ENCODE measurements at places on chromosomes 4 and X.

GRCh38 chrX:51487960-51488267 lies 8.5 kb downstream of the NUDT11 start:
- DNase-seq = no peak

- DNase-seq = no peak
Measured at GRCh38 chr4:2434420-2434819, 15.7 kb downstream of the CFAP99 start.

- DNase-seq = peak; percentile 63
Measured at GRCh38 chrX:10620121-10620699, at the start of gene MID1. Gene MID1, minus strand, starts transcription at chrX:10620585. Its CDS starts 53,038 bp downstream, at chrX:10567547.

DNA sequence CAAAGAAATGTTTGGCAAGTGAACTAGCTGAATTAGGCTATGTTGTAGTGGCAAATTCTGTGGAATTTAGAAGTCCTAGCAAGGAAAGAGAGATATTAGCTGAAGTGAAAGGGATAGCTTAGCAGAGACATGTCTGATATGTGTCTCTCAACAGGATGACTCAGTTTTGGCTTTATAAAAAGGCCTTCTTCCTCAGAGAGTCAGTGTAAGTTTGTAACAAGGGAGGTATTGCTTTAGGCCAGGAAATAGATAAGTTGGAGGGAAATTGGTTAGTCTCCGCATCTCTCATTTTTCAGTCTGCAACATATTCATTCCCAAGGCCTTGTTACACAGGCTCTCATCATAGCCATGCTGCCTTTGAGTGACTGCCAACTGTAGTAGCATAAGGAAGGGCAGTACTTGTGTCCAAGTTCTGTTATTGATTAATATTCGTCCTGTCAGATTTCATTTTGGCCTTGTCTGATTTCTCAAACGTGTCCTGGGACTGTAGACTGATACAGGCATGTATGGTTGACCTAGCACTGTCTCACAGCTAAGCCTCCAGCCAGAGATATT lies 4.0 kb downstream of the TMEM164 start:
- DNase-seq = no peak

DNA sequence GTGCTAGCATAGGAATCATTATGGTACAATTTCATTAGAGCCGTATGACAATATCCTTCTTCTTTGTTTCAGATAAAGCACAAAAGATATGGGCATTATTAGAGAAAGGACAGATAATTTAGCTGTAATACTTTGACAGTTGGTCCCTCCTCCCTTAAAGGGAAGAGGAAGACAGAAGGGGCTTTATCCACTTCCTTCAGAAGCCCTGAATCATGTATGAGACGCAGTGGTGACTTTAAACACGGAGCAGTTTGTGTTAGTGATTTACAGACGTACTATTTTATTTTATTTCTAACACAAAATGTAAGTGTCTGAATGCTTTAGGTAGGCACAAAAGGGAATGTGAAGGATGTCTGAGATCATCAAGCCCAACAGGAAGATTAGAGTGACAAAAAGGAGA lies 467.7 kb downstream of the IL15 start:
- no peak for DNase-seq

DNA sequence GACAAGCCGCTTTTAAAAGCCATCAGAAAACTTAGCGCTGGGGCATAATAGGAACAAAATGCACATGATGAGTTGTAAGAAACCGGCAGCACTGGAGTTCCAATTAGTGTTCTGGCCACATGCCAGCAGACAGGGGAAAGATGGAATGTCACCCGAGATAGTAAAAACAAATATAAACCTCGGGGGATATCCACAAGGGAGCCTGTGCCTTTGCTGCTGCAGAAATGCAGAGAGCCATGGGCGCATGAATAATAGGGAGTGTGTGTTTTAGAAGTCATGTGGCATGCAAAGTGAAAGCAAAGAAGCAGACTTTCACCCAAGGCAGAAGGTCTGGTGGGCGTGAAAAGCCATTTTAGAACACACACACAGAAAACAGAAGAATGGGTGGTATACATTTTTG lies 19.1 kb downstream of the GPRASP3 start:
- no peak for DNase-seq

GRCh38 chr4:117327491-117327890 lies 242.1 kb upstream of the TRAM1L1 start:
- DNase-seq = no peak

DNA sequence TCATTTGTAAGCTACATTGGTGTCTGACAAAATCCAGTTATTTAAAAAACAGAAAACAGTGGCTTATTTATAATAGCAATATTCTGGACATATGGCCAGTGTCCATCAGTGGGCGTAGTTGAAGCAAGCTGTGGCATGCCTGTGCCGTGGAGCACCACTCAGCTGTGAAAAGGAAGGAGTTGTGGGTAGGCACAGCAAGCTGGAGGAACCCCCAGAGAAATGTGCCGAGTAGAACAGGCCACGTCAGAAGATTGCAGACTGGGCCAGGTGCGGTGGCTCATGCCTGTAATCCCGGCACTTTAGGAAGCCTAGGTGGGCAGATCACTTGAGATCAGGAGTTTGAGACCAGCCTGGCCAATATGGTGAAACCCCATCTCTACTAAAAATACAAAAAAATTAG lies 102.4 kb downstream of the GPR143 start:
- no peak for DNase-seq

DNA sequence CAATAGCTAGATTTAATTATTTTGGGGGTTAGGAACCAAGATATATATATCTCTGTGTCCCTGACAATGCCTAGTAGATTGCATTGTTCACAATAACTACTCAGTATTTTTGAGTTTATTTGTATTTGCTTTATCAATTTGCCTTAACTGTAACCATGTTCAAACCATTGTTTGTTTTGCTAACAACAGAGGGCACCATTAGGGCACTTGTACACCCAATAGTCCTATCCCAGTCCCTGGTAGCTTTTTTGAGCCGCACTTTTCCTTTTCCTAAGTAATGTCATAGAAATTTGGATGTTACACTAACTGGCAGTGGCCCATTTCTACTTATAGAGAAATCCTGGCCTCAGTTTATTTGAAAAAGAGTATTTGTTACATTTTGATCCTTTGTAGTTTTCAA lies 575 bp upstream of the KLHL5 start:
- no peak for DNase-seq

GRCh38 chr4:175103403-175103802 lies 185.2 kb downstream of the ADAM29 start:
- DNase-seq = no peak

- DNase-seq = no peak
Measured at GRCh38 chr4:111879539-111879938, 265.7 kb upstream of the FAM241A start.

DNA sequence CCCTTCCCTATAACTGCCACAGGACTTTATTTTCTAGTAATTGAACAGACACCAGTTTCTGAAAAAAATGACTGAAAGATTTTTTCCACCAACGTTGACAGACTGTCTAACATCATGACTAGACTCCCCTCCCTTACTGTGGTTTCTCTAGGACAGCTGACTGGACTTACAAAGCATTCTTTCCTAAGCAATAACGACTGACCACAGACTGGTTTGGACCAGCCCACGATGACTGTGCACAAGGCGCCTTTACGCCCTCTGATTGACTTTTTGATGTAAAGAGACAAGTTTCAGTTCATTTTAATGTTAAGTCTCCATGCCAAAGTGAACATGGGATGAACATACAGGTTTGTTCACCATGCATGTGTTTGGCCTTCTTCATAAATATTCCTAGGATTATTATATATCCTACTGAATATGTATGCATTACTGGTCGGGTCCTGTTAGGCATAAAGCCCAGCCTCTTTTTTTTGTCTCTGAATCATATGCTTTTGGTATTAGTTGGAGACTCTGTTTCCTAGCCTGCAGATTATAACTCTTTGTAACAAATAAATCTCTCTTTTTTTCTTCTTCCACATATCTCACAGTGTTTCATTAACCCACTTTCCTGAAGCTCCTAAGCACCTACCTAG lies 50.5 kb upstream of the UGT2B4 start:
- DNase-seq = no peak

DNA sequence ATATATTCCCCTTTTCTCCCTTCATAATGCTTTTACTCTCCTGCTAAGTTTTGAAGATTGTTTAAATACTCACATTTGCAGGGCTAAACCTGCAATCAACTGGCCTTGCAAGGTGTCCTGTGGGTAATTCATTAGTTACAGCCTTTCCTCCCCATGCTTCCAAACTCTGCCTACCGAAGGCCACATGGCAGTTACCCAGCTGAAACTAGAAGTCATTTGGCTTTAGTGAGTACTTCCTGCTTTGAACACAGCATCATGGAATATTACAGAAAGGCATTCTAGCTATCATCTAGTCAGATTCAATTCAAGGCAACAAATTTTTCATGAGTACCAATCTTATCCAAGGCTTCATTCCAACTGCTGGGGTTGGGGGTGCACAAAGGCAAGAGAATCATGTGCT lies 55.6 kb downstream of the SRPX start:
- DNase-seq = no peak

DNA sequence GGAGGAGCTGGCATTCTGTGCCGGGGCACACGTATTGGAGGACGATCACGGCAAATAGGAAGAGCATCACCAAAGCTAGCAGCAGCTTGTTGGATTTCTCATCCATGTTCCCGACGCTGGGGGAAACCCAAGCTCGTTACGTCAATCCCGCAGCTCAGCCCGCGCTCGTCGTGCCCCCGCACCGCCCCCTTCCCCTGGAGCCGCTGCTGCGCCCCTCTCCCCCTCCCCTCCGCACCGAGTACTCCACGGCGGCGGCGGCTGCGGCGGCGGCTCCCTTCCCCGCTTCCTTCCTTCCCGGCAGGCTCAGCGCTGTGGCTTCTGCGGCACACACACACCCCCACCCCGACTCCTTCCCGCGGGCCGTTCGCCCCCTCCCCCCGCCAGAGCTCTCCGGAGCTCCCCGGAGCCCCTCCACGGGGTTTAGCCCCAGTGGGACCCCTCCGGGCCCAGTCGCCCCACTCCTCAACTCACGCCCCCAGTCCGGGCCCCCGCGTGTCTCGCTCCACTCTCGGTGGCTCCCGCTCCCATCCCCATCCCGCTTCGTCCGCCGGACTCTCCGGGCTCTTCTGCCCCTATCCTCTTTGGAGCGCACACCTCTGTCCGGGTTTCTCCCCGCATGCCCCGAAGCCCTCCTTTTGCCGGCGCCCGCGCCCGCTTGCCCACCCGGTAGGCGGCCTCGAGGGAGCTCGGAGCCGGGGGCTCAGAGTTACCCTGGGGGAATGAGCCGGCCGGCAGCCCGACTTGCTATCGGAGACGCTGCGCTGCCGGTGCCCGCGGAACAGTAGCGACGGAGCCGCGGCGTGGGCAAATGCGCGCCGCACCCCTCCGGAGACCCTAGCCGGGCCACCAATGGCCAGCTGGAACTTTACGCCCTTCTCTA lies 978 bp downstream of the HS6ST2 start:
- peak; percentile 50 for DNase-seq

- no peak for DNase-seq
Measured at GRCh38 chrX:153438532-153438931, 7.3 kb downstream of the TREX2 start.

- no peak for DNase-seq
Measured at GRCh38 chrX:150229481-150229880, 133.6 kb upstream of the MAMLD1 start.

DNA sequence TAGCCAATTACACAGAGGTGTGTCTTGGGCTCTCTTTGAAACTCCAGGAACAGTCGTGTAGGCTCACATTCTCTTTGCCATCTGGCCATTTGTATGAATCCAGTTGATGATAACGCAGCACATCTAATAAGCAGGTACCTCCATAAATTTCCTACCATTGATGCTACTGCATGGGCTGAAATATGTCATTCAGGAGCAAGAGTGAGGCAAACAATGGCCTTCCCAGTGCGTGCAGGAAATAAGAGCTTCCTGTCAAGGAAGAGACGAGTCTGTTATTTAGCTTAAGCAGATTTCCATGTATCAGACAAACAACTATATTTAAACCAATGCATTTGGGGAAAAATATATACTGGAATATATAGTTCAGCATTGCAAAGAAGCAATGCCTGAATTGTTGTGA lies 102.1 kb upstream of the MXRA5 start:
- no peak for DNase-seq

- no peak for DNase-seq
Measured at GRCh38 chrX:110584083-110584482, 211.5 kb downstream of the CHRDL1 start.

DNA sequence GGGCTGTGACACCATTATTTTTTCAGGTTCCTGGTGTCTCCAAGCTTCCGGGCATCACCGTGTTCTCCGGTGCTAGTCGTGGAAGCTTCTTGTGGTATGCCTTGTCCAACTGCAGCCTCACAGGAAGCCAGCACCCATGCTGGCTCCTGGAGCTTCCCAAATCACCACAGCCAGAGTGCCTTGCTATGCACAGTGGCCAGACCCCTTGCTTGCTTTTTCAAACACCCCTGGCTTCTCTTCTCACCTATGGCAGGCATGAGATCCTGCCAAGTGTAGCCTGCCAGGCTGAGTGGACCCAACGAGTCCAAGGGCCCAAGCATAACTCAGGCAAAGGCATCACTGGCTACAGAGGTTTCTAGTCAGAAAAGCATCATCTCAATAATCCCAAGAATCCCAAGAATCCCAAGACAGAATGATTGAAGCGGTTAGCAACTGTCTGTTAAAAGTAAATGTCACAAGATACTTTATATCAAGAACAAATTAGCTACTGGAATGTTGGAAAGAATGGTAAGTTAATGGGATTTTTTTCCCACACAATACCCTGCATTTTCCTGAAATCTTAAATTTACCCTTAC lies 1522.9 kb downstream of the PCDH18 start:
- no peak for DNase-seq

DNA sequence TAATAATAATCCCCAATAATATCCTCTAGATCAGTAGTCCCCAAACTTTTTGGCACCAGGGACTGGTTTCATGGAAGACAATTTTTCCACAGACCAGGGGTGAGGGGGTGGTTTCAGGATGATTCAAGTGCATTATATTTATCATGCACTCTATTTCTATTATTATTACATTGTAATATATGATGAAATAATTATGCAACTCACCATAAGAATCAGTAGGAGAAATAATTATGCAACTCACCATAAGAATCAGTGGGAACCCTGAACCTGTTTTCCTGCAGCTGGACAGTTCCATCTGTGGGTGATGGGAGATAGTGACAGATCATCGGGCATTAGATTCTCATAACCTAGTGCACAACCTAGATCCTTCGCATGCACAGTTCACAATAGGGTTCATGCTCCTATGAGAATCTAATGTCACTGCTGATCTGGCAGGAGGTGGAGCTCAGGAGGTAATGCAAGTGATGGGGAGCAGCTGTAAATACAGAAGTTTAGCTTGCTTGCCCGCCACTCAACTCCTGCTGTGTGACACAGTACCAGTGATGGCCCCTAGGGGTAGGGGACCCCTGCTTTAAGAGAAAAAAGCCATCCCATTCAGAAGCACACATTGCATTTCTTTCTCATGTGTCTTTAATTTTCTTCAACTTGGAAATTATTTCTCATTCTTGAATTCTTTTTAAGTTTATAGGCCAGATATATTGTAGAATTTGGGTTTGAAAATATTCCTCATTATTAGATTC lies 16.0 kb upstream of the SH3RF1 start:
- no peak for DNase-seq

- no peak for DNase-seq
Measured at GRCh38 chr4:137124278-137124932, 407.9 kb downstream of the PCDH18 start.

DNA sequence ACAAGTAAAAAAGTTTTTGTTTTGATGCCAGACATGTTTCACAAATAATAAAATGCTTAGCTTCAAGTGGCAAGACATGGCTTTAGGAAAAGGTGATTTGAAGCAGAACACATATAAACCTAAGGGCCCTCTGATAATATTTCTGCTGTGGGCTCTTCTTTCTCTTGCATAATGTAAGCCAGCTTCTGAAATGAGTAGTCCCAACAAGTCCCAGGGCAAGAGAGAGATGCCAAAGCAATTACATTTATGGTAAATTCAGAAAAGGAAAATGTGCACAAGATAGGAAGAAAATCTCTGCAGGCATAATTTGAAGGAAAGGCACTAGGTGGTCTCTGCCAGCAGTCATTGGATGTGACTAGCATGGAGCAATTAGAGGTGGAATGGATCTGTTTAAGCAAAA lies 170.8 kb upstream of the GALNT7 start:
- no peak for DNase-seq

Data from mesothelial cell of epicardium (in vitro differentiated cells).